ENCODE measurements at places on chromosomes 13 and 19.

- DNase-seq = no peak
Observed at GRCh38 chr19:39413911-39414608, 1.6 kb downstream of the PLEKHG2 start.

- DNase-seq = no peak
Observed at GRCh38 chr19:47190167-47190727, 40.8 kb downstream of the BBC3 start.

DNA sequence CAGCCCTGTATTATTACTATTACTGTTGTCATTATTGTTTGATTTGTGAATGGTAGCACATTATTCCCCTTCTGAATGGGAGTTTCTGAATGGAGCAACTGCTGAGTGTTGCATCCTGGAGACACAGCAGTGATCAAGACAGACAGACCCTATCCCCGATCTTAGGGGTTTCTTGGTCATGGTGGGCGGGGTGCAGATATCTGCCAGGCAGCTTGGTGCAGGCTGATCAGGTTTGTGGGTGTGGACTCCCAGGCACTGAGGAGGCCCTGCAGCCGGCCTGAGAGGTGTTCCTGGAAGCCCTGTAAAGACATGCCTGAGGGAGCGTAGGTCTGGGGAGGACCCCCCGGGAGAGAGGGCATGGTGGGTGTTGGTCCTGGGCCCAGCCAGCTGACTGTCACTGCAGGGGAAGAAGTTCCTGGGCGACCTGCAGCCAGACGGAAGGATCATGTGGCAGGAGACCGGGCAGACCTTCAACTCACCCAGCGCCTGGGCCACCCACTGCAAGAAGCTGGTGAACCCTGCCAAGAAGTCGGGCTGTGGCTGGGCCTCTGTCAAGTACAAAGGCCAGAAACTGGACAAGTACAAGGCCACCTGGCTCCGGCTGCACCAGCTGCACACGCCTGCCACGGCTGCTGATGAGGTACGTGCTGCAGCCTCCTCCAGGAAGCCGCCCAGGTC lies 2.1 kb downstream of the MPND start:
- DNase-seq = no peak

GRCh38 chr13:29131881-29132668 lies 311.9 kb downstream of the MTUS2 start:
- no peak for DNase-seq

Data from iPS DF 6.9 (cell line).